Amniotic stem cell (primary cell): ENCODE measurements at places on chromosomes 4 and X.

GRCh38 chr4:177251237-177251636 is 58.4 kb upstream of the NEIL3 start:
- no peak for DNase-seq

DNA sequence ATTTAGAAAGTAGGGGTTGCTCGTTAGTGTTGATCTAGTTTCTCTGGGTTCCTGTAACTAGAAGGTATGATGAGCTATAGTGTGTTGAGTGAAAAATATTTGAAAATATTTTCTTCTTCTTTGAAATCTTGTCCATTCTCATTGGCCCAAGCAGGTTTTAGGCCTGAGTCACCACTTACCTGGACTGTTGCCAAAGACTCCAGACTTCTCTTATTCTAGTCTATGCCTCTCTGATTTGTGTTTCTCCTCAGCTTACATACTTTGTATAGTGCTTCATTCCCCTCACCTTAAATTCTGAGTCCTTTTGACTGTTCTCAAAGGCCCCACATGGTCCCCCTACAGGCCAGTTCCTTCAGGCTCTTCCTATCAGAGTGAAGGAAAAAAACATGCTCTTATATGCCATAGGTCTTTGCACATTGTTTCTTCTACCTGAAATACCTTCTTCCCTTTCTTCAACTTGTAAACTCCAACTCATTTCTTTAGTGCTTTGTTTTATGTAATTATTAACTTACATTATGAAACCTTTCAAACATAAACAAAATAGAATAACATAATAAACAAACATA is 258.2 kb downstream of the PPP1R2C start:
- DNase-seq = no peak

GRCh38 chr4:106502106-106502699 is 133.6 kb upstream of the GIMD1 start:
- peak; percentile 55 for DNase-seq

DNA sequence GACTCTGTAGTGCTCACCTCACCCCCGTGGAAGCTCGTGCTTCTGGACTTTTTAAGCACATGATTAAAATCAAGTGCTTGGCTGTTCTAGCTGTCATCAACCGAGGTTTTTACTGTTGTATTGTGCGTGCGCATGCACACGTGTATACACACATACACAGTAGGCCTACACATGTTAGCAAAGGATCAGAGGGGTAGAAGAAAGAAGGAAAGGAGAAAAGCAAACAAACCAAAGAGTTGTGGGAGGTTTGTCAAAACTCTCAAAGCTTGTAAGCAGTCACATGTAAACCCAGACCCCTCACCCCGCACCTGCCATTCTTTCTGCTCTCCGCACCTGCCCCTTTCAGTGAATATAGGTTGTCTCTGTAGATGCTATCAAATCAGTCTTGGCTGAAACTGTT is 311.8 kb downstream of the HS3ST1 start:
- DNase-seq = no peak

DNA sequence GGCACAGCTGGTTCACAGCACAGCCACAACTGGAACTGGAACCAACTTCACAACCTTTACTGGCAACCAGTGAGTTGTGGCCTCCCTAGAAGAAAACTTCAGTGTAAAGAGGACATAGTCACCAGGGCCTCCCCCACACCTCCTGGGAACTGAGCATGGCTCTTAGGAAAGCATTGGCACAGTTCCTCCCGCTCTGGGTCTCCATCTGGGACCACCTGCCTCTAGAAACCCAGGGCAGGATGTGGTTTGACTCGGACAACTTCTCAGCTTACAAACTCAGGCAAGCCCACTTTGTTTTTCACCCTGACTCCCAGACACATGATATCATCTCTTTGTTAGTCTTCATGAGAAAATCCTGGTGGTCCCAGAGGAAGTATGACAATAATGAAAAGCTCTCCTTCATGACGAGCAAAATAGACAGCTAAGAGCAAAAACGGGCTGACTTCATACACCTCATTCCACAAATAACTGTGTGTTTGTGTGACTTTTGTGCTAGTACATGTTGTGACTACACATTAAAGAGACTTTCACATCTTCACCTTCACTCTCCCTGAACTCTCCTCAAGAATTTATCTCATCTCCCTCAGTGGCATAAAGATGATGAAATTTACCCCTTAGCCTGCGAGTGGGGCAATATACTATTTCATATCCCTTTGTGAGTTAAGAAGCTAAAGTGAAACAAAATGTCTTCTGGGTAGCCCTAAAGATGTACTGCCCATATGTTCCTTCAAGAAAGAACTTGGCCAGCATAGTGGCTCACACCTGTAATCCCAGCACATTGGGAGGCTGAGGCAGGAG is 75.4 kb downstream of the SH3KBP1 start:
- DNase-seq = no peak

DNA sequence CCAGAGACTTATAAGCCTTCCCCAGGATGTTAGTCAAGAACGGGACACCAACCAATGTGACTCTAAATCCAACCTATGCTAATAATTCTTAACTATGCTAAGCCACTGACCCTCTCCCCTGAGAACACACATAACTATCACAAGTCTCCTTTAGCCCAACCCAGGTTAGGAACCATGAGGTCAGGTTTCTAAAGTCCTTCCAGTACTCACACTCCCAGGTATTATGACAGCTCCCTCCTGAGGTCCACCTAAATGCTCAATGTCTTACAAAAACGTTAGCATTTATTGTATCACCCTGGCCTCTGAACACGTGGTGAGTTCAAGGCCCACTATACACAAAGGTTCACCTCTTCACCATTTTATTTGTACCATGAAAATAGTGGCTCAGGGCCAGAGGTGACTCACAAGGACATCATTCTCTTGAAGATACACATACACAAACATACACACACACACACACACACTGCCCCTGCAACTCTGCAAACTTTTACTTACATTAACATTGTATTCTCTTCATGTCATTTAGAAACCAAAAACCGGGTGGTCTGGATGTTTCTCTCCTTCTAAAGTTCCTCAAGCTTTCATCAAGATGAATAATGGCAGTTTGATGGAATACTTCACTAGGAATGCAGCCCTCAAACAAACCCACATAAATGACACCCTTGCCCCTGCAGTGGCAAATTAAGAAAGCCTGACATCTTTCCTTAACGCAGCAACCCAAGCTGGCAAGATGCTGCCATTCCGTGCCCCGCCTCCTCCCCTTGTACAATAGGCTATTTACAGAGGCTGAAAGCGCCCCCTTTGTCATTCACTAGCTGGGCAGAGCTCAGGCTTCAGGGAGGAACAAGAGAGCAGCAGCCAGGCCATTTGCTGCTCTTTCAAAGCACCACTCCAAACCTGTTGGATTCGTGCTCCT is 17.7 kb downstream of the ACSL1 start:
- DNase-seq = no peak

DNA sequence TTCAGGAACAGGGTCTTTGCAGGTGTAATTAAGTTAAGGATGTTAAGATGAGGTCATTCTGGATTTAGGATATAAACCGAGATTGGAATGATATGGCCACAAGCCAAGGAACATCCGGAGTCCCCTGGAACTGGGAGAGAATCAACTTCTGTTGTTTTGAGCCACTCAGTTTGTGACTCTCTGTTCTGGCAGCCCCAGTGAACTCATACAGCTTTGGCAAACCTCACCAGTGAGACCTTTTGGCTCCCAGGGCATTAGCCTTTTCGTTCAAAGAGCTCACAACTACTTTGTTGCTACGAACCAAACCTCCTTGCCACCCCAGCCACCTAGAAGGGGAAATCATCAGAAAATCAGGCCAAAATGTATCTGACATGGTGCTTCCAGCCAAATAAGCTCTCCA is 80.4 kb downstream of the MTMR1 start:
- DNase-seq = no peak

GRCh38 chrX:16870862-16871815 is 977 bp upstream of the RBBP7 start:
- peak; percentile 25 for DNase-seq

DNA sequence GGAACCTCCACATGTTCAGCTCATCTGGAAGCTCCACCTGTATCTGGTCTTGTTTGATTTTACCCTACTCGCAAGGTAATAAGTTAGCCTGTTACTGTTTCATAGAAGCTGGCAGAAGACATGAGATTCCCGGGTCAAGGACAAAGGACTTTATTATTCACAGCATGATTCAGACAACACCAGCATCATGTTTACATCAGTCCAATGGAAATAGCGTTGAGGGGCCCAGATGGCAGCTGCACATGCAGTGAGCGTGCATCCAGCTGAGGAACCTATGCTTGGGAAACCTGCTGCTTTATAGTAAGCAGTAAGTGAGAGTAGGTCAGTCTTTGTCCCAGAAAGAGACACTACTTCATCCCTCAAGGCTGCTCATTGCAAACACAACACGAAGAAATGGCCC is 19.8 kb downstream of the TSPAN5 start:
- no peak for DNase-seq

DNA sequence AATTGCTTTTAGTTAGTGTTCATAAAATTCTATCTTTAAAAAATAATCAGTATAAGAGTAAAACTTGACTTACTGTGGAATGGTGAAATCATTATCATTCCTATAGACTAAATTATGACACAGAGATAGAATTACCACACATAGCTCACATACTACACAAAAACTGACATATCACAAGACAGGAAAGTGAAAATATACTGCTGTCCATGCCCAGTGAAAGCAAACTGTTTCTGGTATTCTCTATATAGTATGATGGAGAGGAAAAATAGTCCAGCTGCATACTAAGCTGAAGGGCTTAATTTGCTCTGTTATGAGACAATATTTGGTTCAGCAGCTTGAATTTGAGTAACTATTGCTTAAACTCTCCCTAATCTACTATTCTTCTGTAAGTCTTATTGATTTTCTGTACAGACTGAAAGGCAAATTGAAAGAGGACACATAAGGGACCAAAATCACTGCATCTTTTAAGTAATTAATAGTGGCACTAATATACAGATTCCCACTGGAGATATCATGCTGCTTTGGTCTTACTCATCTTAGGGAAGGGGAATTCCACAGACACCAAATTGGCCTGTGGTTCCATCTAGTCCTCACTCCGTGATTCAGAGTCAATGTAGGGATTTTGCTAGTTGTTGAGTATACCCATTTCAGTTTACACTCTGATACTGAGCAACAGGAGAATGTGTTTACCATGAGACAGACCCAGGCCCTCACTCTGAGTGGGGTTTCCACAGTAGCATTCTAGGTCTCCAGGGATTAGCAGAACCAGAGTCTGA is 47.4 kb upstream of the AGA start:
- no peak for DNase-seq

DNA sequence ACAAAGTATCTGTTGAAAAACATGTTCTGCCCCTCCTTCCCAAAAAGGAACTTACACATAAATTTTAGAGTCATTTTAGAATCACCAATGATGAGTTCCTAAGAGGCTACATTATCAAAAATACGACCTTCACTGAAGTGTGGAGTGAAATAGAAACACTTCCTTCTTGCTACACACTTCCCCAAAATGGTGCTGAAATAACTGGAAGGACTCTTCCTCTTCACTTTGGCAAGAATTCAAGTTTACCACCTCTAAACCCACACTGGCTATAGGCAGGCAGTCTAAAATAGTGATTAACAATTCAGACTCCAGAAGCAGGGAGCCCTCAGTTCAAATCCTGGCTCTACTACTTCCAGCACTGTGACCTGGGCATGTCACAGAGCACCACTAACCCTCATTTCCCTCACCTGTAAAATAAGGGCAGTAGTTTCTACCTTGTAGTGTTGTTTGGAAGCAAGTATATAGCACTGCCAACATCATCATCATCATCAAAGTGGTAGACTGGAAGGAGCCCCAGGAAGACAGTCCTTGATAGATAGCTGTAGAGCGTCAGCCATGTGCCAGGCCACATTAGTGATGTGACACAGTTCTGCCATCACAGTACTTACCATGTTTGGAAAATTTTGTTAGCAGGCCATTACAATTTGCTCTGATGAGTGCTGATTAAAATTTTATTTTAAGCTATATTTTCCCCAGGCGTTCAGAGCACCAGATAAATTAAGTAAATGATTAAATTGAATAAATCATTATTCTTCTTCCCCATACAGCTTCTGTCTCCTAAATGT is 103.3 kb downstream of the PARM1 start:
- DNase-seq = no peak

DNA sequence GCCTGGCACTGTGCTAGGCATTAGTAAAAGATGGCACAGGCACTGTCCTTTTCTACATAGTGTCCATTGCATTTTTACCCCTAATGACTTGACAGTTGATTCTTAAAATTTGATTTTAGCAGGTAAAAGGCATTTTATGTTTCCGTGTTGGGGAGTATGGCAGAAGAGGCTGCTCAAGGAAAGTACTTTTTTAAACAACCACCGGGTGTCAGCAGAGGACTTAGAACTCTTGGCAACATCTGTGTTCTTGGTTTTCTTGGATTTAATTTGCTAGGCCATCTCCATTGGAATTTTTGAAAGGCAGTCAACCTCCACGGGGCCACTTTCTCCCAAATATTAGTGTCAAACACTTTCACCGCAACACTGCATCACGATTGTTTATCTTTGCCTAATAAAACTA is 102.9 kb downstream of the TSPAN7 start:
- DNase-seq = peak; percentile 3

DNA sequence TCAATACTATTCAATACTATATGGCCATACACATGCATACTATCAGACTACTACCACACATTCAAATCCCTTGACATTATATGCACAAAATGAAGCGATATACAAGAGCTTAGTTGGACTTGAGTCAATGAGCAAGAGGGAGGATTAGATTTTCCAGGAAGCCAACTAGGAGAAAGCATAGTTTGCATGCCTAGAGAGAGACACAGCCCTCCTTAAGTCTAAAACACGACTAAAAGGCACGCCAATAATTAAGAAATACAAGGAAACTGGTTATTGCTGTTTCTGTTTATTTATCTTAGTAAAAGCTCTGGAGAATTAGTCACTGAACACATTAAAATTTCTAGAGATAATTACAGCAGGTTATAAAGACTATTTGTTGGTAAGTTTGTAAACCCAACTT is 21.8 kb downstream of the MBNL3 start:
- no peak for DNase-seq

GRCh38 chr4:80012291-80012690 is 60.7 kb downstream of the ANTXR2 start:
- DNase-seq = no peak

DNA sequence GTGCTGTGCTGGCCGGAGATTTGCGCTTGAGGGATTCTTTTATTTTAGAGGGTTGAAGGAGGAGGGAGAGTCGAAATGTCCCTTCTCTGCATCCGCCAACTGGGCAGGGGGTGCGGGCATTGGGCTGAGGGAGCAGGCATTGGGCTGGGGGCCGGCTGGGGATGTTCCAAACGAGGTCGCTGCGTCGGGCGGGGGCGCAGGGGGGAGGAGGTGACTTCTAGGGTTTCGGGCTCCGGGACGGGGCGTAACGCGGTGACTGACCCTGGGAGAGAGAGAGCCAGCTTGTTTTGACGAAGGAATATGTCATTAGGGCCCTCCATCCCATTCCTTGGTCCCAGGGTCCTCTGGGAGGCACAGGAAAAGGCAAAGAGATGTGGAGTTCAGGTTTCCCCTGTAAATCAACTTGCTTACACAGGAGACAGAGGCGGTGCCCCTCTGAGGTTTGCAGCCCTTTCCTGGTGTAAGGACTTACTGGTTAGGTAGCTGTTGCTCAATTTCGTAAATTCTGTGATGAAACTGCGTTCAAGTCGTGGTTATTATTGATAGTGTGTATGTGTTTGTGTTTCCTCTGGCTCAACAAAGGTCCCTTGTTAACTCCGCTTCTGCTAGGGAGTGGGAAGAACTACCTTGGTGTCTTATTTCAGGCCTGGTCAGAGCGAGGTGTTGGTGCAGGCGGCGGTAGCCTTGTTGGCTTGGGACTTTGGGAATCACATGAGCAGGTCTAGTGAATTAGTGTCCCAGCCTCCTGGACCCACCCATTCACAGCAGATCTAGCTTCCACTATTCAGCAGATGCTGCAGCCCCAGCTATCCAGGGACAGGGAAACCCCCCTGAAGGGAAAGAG is 716 bp downstream of the FHIP1A start:
- no peak for DNase-seq

- DNase-seq = peak; percentile 65
Measured at GRCh38 chr4:4859325-4859798, at the start of gene MSX1. Gene MSX1 (plus strand): TSS chr4:4859665. CDS start chr4:4859900, 235 bp downstream.
